ENCODE measurements at places on chromosomes 2 and 18. TPM values are rescaled to one million over a fixed set of nuclear protein-coding genes. Genes with fewer than 3 reads are reported as not detected.

The CCDC68 gene
- total RNA-seq = not detected

DNA sequence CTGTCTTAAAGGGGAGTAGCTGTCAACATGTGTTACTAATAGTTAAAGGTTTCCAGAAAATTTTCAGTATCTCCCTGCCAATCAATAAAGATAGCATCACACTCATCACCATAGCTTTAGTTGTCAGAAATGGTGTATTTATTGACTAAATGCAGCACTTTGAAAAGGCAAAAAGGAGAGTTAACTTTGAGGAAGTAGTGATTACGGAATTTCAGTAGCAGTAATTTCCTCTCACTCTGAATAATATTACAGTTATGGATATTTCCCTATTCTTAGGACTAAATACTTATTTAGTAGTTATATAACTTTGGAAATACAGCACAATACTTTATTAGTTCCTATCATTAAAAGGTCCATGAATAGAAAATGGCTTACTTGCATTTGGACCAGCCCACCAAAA lies 250.5 kb downstream of the CAMKMT start:
- DNase-seq = no peak
- peaks cover 13% of the 10 kb centered on the region for H3K4me1 ChIP-seq
- H3K36me3 ChIP-seq = no peaks in the 10 kb centered on the region
- no peak overlapping the region for H3K4me3 ChIP-seq
- H3K27ac ChIP-seq = no peak overlapping the region
- H3K27me3 ChIP-seq = no peaks in the 10 kb centered on the region

The HDLBP gene
- 272 TPM for total RNA-seq

The RAB6D gene
- total RNA-seq = not detected

GRCh38 chr2:240786871-240787311 lies 33.1 kb downstream of the KIF1A start:
- no peak for DNase-seq
- H3K36me3 ChIP-seq = no peaks in the 10 kb centered on the region
- H3K27ac ChIP-seq = no peak overlapping the region
- no peaks in the 10 kb centered on the region for H3K27me3 ChIP-seq
- no peak overlapping the region for H3K4me3 ChIP-seq

- no peaks in the 10 kb centered on the region for H3K27me3 ChIP-seq
- H3K27ac ChIP-seq = no peak overlapping the region
- no peak for DNase-seq
- H3K4me3 ChIP-seq = no peak overlapping the region
- no peaks in the 10 kb centered on the region for H3K36me3 ChIP-seq
Measured at GRCh38 chr18:38847326-38847725, 1281.7 kb upstream of the CELF4 start.

DNA sequence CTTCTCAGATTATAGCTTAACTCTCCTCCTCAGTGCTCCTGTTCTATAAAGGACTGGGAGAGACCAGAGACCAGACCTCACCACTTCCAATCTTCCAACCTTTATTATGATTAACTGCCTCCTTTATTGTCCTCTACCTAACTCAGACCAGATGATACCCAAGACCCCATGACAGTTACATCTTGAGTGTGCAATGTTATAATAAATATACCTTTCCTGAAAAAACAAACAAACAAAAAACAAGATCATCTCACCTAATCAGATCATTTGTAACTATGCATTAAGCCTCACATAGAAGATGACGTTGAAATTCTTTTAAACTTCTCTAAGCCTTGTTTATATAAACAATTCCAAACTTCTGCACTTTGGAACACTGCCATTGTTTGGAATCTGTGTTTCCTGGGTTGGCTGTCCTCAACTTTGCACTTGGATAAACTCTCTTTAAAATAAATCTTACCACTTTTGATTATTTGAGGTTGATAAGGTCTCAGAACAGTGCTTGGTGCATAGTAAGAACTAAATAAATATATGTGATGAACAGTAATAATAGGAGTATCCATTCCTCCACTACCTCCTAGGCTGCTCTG lies 342.7 kb downstream of the TDRD15 start:
- H3K27me3 ChIP-seq = no peaks in the 10 kb centered on the region
- no peak for DNase-seq
- no peak overlapping the region for H3K27ac ChIP-seq
- H3K36me3 ChIP-seq = no peaks in the 10 kb centered on the region
- H3K4me1 ChIP-seq = no peaks in the 10 kb centered on the region
- no peak overlapping the region for H3K4me3 ChIP-seq

The STK11IP gene
- total RNA-seq = 27.8 TPM

DNA sequence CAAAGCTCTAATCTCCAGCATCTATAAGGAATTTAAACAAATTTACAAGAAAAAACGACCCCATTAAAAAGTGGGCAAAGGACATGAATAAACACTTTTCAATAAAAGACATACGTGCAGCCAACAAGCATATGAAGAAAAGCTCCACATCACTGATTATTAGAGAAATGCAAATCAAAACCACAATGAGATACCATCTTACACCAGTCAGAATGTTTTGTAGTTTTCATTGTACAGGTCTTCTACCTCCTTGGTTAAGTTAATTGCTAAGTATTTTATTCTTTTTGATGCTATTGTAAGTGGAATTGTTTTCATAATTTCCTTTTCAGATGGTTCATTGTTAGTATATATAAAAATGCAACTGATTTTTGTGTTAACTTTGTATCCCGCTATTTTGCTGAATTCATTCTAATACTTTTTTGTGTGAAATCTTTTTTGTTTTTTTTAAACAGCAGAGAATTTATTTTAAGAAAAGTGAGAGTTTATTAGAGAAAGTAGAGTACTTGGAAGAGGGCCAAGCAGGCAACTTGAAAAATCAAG lies 40.7 kb downstream of the SLC39A10 start:
- H3K4me1 ChIP-seq = peaks cover 15% of the 10 kb centered on the region
- DNase-seq = no peak
- no peak overlapping the region for H3K27ac ChIP-seq
- no peak overlapping the region for H3K4me3 ChIP-seq

The ASPRV1 gene
- 1.0 TPM for total RNA-seq

GRCh38 chr2:47321006-47321405 lies 82.0 kb upstream of the MSH2 start:
- no peaks in the 10 kb centered on the region for H3K36me3 ChIP-seq
- no peak overlapping the region for H3K27ac ChIP-seq
- H3K4me3 ChIP-seq = no peak overlapping the region
- no peaks in the 10 kb centered on the region for H3K4me1 ChIP-seq
- no peak for DNase-seq
- H3K27me3 ChIP-seq = peaks cover 15% of the 10 kb centered on the region

DNA sequence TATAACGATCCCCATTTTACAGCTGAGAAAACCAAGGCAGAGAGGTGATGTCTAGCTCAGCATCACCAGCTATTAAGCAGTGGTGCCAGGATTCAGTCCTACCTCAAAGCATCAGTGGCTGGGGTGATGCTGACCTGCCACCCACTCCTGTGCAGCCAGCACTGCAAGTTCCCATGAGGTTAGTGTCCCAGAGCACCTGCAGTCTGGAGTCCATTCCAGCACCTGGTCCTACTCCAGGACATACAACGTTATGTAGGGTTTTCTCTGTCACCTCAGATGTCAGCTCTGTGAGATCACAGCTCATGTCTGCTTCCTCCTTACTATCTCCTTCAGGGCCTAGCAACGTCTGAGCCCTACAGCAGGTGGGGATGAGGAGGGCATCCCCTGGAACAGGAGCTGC lies 328.0 kb upstream of the HS6ST1 start:
- H3K27me3 ChIP-seq = no peaks in the 10 kb centered on the region
- no peaks in the 10 kb centered on the region for H3K36me3 ChIP-seq
- peaks cover 4% of the 10 kb centered on the region for H3K4me1 ChIP-seq
- H3K27ac ChIP-seq = no peak overlapping the region
- no peak overlapping the region for H3K4me3 ChIP-seq
- DNase-seq = no peak

The CYP26B1 gene
- not detected for total RNA-seq

DNA sequence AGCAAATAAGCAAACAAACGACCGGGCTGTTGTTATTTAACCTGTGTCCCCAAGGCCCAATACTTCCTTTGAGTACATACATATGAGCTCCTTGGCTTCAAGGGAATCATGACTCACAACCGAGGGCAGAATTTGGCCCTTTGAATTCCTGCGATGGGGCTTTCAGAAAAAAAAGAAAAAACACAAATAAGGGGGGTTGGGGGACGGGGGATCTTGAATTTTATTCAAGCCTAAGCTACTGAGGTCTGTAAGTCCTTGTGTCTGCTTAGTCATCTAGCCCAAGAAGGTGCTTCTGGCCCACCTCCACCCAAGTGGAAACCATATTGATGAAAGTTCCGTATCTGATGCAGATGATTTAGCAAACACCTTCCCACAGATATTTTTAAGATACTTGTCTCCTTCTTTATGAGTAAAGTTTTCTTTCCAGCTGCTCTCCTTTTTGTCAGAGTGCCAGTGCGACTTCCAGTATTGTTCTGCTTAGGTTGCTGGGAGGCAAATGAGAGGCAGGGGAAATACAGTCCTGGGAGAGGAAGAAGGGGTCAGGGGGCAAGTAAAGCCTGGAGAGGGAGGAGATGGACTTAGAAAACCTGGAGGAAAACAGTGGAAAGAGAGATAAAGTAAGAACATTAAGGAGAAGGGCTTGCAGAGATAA lies 169.6 kb downstream of the ZEB2 start:
- DNase-seq = no peak
- H3K4me1 ChIP-seq = peaks cover 37% of the 10 kb centered on the region
- no peaks in the 10 kb centered on the region for H3K27me3 ChIP-seq
- H3K27ac ChIP-seq = peak overlapping the region; percentile 34
- H3K4me3 ChIP-seq = peak overlapping the region; percentile 41

GRCh38 chr2:172119089-172119488 lies 16.4 kb upstream of the DLX2 start:
- no peaks in the 10 kb centered on the region for H3K36me3 ChIP-seq
- no peak overlapping the region for H3K4me3 ChIP-seq
- peaks cover 18% of the 10 kb centered on the region for H3K27me3 ChIP-seq
- H3K27ac ChIP-seq = no peak overlapping the region
- DNase-seq = no peak
- H3K4me1 ChIP-seq = no peaks in the 10 kb centered on the region

All from activated T-cell treated with anti-CD3 and anti-CD28 coated beads, Interleukin-2, amount 50 U/mL, for 72 hours (primary cell).